ENCODE measurements at places on chromosomes 7 and 10. TPM values are rescaled to one million over a fixed set of nuclear protein-coding genes. Genes with fewer than 3 reads are reported as not detected.

CRHR2 gene
- total RNA-seq, result 0.18 TPM

NPSR1 gene
- not detected for total RNA-seq

PTN gene
- 228 TPM for total RNA-seq

PCLO gene
- total RNA-seq, result 3.5 TPM

NME8 gene
- not detected for total RNA-seq

DNA sequence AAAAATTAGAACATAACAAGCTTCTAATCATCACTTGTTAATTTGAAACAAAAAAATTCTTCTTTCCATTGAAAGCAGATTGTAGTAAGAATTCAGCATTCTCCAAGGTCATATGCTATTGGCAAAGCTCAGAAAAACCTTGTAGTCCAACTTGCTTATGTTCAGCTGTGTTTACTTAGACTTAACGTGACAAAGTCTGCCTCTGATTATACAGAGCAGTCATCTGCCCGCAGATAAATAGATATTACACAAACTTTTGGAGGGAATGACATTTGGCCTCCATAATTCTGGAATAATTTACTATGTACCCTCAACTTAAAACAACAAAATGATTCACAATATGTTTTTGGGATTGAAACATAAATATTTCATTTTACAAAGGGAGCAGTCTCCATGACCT is 45.8 kb downstream of the MKX start:
- H3K4me3 ChIP-seq, result no peak overlapping the region
- H3K36me3 ChIP-seq, result no peaks in the 10 kb centered on the region
- no peak for DNase-seq
- H3K27me3 ChIP-seq, result no peaks in the 10 kb centered on the region
- H3K4me1 ChIP-seq, result peaks cover 26% of the 10 kb centered on the region

DNA sequence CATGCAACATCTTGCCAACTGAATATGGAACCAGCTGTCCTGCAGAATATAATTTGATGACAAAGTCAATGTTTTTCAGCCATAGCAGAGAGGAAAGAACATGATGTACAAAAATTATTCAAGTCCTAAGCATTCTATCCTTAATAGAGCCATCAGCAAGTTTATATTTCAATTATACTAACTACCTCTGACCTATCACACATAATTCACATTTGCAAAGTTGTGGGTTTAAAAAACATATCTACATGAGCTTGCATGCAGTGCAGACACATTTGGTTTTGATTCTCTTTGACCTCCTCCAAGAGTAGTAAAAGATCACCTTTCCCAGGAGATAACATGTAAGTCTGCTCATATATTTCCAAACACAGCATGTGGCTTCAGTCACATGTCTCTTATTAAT is 126.0 kb upstream of the FGFR2 start:
- no peaks in the 10 kb centered on the region for H3K27me3 ChIP-seq
- DNase-seq, result no peak
- no peaks in the 10 kb centered on the region for H3K4me1 ChIP-seq
- H3K27ac ChIP-seq, result no peak overlapping the region
- peaks cover 9% of the 10 kb centered on the region for H3K36me3 ChIP-seq

DNA sequence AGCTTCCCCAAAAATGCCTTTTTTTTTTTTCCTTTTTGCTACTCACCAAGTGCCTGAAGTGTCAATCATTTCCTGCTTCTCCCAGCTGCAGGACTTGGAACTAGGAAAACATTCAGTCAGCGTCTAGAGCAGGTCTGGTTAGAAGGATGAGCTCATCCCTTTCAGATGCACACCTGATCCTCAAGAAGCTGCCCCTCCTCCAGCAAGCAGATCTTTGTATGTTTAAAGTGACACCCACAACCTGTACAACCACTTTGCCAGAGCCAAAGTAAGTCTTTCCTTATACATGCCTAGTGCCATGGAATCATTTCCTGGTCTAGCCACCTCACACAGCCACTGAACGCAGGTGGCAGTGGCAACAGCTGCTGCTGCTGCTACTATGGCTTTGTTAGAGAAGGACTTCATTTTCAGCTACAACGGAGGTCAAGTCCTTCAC is 10.4 kb upstream of the USP54 start:
- no peak overlapping the region for H3K4me3 ChIP-seq
- no peaks in the 10 kb centered on the region for H3K27me3 ChIP-seq
- H3K36me3 ChIP-seq, result peaks cover 5% of the 10 kb centered on the region
- peak overlapping the region; percentile 3 for H3K27ac ChIP-seq
- DNase-seq, result no peak
- peaks cover 10% of the 10 kb centered on the region for H3K4me1 ChIP-seq

- H3K4me1 ChIP-seq, result peaks cover 22% of the 10 kb centered on the region
- peaks cover 32% of the 10 kb centered on the region for H3K36me3 ChIP-seq
- H3K27ac ChIP-seq, result no peak overlapping the region
Measured at GRCh38 chr7:129607471-129608120, 3.9 kb upstream of the NRF1 start.

GRCh38 chr7:18013936-18014335 is 13.7 kb downstream of the PRPS1L1 start:
- no peak overlapping the region for H3K27ac ChIP-seq
- H3K4me1 ChIP-seq, result no peaks in the 10 kb centered on the region
- DNase-seq, result no peak
- H3K4me3 ChIP-seq, result no peak overlapping the region
- H3K27me3 ChIP-seq, result no peaks in the 10 kb centered on the region

DNA sequence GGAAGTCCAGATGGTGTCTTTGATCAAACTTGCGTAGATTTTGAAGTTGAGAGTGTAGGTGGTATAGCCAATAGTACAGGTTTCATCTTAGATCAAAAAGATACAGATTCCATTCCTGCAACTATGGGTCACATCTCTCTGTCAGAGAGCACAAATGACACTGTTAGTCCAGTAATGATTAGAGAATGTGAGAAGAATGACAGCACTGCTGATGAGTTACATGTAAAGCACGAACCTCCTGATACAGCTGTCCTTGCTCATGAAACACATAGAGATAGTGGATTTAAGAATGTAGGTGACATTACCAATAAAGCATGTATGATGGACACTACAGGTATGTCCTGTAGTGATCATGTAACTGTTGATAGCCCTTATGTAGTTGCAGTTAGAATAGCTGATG is 59.1 kb downstream of the LOXL4 start:
- H3K4me1 ChIP-seq, result no peaks in the 10 kb centered on the region
- H3K36me3 ChIP-seq, result peaks cover 23% of the 10 kb centered on the region
- no peaks in the 10 kb centered on the region for H3K27me3 ChIP-seq
- no peak for DNase-seq
- no peak overlapping the region for H3K4me3 ChIP-seq

DNA sequence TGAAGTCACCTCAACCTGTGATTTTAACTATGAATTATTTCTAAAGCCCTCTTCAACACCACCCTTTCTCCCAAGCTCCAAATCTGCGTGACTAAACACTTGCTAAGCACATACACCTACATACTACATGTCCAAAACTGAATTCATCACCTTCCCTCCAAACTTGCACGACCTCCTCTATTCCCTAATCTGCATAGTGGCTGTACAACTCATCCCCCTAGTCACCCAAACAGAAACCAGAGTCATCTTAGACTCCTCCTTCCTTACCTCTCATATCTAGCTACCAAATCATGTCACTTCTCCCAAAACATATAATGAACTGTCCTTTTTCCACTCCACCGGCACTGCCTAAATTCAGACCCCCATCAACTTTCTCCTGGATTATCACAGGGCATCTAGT is 16.2 kb downstream of the ARHGAP21 start:
- H3K4me1 ChIP-seq, result peaks cover 13% of the 10 kb centered on the region
- peaks cover 5% of the 10 kb centered on the region for H3K36me3 ChIP-seq
- H3K27ac ChIP-seq, result no peak overlapping the region
- DNase-seq, result no peak

DNA sequence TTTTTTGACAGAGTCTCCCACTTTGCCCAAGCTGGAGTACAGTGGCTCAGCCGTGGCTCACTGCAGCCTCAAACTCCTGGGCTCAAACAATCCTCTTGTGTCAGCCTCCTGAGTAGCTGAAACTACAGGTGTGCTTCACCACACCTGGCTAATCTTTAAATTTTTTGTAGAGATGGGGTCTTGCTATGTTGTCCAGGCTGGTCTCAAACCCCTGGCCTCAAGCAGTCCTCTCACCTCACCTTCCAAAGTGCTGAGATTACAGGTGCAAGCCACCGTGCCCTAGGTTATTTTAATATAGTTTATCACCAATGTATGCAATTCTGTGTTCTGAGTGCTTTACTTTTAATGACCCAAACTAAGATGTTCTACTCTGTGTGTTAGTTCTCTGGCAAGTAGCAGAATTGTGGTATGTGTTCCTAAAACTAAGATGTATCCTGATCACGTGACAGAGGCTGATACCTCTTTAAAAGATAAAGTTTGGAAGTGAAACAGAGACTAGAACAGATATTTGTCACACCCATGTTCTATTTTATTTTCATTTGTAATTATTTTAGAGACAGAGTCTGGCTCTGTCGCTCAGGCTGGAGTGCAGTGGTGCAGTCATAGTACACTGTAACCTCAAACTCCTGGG is 22.1 kb upstream of the PFKFB3 start:
- H3K27me3 ChIP-seq, result no peaks in the 10 kb centered on the region
- H3K36me3 ChIP-seq, result no peaks in the 10 kb centered on the region
- H3K4me3 ChIP-seq, result no peak overlapping the region
- no peak overlapping the region for H3K27ac ChIP-seq
- no peak for DNase-seq

GRCh38 chr10:99854860-99855259 is 72.4 kb downstream of the ABCC2 start:
- no peak for DNase-seq
- H3K27ac ChIP-seq, result no peak overlapping the region
- H3K36me3 ChIP-seq, result no peaks in the 10 kb centered on the region
- H3K4me3 ChIP-seq, result no peak overlapping the region
- peaks cover 4% of the 10 kb centered on the region for H3K4me1 ChIP-seq
- H3K27me3 ChIP-seq, result no peaks in the 10 kb centered on the region

DNA sequence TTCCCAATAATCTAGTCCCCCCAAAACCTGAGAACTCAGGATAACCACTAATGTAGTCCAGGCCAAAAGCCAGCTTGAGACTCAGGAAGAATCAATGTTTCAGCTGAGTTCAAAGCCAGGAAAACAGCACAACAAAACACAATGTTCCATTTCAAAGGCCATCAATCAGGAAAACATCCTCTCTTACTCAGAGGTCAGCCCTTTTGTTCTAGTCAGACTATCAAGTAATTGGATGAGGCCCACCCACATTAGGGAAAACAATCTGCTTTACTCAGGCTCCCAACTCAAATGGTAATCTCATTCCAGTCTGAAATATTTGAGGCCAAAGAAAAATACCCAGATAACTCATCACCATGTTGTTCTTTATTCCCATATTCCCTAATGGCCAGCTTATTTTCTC is 152.2 kb downstream of the SDHAF3 start:
- no peak overlapping the region for H3K27ac ChIP-seq
- no peaks in the 10 kb centered on the region for H3K36me3 ChIP-seq
- peaks cover 13% of the 10 kb centered on the region for H3K27me3 ChIP-seq

DNA sequence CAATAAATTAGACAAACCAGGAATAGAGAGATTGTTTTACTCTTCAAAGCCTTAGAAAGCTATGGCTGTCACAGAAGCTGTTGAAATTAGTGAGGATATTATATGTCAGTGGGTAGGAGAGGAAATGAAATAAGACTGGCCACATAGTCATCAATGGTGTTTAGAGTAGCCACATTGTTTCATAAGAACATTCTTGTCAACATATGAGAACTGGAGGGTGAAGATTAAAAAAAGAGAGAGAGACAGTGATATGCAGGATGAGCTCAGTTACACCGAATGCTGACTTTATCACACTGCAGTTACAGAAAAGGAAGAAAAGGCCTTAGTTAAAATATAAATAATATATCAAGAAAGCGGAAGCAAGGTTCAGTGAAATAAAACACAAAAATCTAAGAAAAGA is 412.0 kb downstream of the CNTNAP2 start:
- no peaks in the 10 kb centered on the region for H3K36me3 ChIP-seq
- H3K27me3 ChIP-seq, result no peaks in the 10 kb centered on the region
- DNase-seq, result no peak
- H3K4me3 ChIP-seq, result no peak overlapping the region
- no peak overlapping the region for H3K27ac ChIP-seq

DNA sequence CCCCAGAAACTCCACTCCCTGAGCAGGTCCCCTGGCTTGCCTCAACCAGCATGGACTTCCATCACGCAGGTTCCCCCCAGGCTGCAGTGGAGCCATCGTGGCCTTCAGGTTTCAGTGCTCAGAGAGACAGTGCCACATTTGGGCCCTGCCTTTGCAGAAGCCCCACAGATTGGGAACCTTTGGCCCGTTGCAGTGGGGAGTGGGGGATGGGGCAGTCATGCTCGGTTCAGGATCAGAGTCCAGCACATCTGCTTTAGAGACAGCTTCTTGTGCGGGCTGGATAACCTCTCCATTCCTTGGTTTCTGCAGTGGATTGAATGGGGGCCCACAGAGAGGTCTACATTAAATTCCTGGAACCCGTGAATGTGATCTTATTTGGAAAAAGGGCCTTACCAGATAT is 183.9 kb downstream of the EBF3 start:
- no peaks in the 10 kb centered on the region for H3K36me3 ChIP-seq
- H3K27ac ChIP-seq, result no peak overlapping the region
- H3K27me3 ChIP-seq, result no peaks in the 10 kb centered on the region
- DNase-seq, result no peak

DNA sequence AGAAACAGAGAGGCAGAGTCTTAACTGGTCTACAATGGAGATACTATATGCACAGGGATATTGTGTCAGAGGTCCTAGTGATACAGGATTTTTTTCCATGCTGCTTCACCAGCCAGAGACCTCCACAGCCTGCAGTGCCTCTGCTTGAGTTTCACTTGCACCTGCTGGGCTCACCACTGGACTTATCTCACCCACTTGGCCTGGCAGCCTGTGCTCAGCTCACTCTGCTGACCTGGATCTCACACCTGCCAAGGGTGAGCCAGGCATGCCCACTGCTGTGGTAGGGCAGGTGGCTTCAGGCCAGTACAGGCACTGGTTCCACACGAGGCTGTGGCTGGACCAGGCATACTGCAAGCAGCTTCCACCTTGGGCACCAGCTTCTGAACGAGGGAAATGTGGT is 36.6 kb downstream of the PNLIPRP3 start:
- H3K4me1 ChIP-seq, result peaks cover 7% of the 10 kb centered on the region
- H3K27ac ChIP-seq, result no peak overlapping the region
- no peak overlapping the region for H3K4me3 ChIP-seq
- H3K36me3 ChIP-seq, result no peaks in the 10 kb centered on the region
- no peak for DNase-seq

DNA sequence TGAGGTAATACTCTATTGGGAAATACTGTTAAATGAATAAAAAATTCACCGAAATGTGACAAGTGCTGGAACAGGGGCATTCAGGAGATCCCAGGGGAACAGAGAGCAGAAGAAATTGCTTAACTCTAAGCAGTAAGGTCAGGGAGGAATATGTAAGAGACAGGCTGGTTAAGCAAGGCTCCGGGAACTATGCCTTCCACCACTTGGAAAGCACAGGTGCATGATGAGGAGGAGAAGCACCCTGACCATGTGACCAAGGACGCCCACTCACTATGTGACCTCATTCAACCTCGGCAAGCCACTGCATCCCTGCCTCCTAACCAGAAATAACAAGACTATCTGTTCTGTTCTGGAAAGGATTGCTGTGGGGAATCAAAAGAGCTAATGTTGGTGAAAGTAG is 218.4 kb downstream of the ELMO1 start:
- H3K36me3 ChIP-seq, result no peaks in the 10 kb centered on the region
- H3K27me3 ChIP-seq, result no peaks in the 10 kb centered on the region
- no peak overlapping the region for H3K27ac ChIP-seq

GRCh38 chr7:88111140-88111743 is 108.6 kb downstream of the SRI start:
- H3K36me3 ChIP-seq, result no peaks in the 10 kb centered on the region
- no peak for DNase-seq
- no peak overlapping the region for H3K4me3 ChIP-seq
- H3K27ac ChIP-seq, result no peak overlapping the region
- no peaks in the 10 kb centered on the region for H3K4me1 ChIP-seq

Measured in neural crest cell (in vitro differentiated cells).